ENCODE measurements at places on chromosomes 1 and 21. TPM values are rescaled to one million over a fixed set of nuclear protein-coding genes. Genes with fewer than 3 reads are reported as not detected.

Gene SMAP2
- 3.4 TPM for total RNA-seq

Gene KIF2C
- total RNA-seq: 4.7 TPM

Gene SPRR2F
- not detected for total RNA-seq

Gene PADI1
- 0.11 TPM for total RNA-seq

All from dermis lymphatic vessel endothelial cell (primary cell).